ENCODE measurements at places on chromosomes 2 and 18.

GRCh38 chr2:58891828-58892377 lies 650.8 kb upstream of the FANCL start:
- DNase-seq, result no peak

GRCh38 chr2:48415836-48416515 lies 114.0 kb upstream of the STON1 start:
- DNase-seq, result no peak

DNA sequence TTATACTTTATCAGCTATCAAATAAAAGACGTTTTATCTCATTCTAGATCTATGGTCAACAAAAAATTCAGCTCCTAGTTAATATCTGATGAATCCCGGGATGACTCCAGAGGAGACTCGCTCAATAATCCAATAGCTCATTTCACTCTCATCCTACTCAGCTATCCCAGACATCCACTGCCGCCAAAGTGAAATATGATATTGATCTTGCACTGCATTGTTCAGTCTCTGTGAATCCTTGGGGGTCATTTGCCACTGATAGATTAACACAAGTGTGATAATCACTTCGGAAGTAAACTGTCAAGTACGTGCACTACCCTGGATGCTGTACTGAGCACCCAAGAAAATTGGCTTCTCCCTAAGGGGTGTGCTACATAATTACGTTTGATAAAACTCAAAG lies 249.1 kb downstream of the SUCLG1 start:
- DNase-seq, result no peak

GRCh38 chr2:219508444-219508734 lies 5.9 kb upstream of the ASIC4 start:
- DNase-seq, result no peak

DNA sequence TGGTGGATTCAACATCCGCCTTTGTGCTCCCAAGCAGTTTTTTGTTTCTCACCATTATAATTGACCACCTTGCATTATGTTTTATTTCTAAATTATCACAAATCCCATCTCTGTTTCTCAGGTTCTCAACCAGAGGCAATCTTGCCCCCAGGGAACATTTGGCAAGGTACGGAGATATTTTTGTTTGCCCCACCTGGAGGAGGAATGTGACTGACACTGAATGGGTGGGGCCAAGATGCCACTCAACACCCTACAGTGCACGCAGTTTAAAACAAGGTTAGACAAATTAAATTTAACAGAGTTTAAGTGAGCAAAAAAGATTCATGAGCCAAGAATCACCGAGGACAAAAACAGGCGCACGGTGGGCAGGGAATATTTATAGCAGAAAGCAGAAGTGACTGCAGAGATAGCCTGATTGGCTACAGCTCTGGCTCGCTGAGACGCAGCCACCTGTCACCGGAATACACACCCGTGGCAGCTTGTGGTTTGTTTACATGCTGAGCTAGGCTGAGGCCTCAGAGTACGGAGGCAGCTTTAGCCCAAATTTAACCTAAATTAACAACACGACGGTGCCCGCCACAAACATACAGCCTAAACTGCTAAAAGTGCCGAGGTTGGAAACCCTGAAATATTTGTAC lies 150.0 kb upstream of the ALKAL2 start:
- peak; percentile 6 for DNase-seq

GRCh38 chr2:234438305-234438977 lies 58.4 kb downstream of the ARL4C start:
- DNase-seq, result no peak

GRCh38 chr2:208179028-208179609 lies 10.7 kb downstream of the C2orf80 start:
- no peak for DNase-seq

- DNase-seq, result no peak
These were observed 60.8 kb downstream of the CRACDL start for GRCh38 chr2:98875081-98875728.

DNA sequence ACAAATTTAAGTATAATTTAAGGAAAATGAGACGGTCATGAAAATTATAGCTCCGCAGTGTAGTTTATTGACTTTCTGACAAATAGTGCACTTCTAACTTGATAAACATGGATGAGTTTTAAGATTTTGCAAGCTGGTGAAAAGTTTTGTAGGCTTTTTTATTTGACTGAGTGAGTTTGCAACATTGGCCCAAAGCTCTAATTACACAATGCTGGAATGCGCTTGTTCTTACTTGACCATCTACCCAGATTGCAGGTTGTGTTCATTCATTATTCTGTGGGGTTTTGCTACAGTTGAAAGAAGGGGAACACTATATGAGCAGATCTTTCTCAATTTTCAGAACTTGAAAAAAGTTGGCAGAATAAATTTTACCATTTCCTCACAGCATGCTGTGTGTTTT lies 13.5 kb downstream of the SPOPL start:
- no peak for DNase-seq

DNA sequence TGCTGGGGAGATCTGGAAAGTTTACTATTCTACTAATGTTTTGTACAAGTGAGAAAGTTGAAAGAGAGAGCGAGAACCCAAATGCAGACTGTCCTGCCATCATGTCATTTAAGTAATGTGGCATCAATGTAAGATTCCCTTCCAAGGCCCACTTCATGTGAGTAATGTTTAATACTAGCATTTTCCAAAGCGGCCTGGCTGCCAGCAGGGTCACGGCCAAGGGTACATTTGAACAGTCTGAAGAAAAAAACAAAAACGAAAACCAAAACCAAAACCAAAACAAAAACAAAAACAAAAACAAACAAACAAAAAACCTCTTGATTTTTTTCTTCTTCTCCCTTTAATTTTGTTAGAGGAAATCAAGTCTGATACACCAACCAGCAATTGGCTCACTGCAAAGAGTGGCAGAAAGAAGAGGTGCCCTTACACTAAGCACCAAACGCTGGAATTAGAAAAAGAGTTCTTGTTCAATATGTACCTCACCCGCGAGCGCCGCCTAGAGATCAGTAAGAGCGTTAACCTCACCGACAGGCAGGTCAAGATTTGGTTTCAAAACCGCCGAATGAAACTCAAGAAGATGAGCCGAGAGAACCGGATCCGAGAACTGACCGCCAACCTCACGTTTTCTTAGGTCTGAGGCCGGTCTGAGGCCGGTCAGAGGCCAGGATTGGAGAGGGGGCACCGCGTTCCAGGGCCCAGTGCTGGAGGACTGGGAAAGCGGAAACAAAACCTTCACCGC lies 2.2 kb downstream of the HOXD10 start:
- DNase-seq, result peak; percentile 17

DNA sequence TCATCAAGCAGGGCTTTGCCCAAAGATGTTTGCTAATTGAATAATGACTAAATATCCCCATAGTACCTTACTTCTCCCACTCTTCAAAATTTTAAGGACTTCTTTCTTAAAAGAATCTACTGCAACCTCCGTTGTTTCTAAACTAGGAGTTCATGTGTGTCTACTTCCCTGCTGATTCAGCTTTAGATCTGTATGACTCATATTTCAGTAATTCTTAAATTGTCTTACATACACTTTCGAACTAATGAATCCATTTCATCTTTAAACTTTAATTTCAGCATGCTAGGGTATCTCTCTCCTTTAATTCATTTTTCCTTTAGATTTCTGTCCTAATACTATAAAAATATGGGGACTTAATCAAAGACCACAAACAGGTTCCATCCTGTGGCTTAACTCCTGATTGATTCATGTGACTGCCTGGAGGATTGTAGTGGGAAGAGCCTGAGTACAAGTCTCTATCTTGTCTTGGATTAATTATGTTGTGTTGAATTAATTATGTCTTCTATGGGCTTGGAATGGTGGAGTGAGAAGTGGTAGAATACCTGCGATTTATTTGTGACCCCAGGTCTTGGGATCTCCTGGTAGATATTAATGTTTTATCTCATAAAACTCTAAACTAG lies 24.9 kb upstream of the COL5A2 start:
- DNase-seq, result no peak

GRCh38 chr2:199581408-199581807 lies 123.7 kb upstream of the SATB2 start:
- DNase-seq, result no peak

- DNase-seq, result no peak
These were observed 158.6 kb upstream of the RBMS1 start for GRCh38 chr2:160652236-160652635.

DNA sequence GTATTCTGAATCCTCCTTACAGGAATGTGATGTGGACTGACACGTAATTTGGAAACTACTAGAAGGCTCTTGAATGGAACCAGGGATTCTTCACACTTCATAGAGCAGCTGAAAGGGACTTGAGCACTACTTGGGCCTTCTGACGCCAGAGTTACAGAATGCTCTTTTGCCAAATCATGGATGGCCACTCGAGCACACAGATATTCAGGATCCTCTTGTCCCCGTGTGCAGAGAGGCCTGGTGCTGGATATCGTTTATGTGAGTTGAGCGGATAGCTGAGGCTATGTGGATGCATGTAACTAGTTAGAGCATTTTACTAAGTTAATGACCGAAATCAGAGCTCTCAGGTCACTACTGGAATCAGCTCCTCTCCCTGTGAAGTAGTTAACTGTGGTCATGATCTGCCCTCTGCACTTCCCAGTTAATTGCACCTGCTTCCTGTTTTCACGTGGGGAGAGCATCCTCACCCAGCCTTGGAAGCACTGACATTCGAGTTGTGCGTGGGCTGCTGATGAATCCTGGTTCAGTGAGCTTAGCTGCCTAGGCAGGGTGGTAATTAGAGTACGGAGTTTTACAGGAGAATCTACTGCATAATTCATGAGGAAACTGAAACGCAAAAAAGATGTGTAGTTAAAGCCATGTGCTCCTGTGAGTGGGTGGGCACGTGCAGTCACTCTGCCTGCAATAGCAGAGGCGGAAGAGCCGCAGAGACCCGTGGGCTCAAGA lies 5.2 kb upstream of the TPO start:
- no peak for DNase-seq

- DNase-seq, result no peak
These were observed 621 bp downstream of the TXNL1 start for GRCh38 chr18:56637711-56638231.

GRCh38 chr18:76558881-76559667 lies 64.0 kb upstream of the ZNF516 start:
- DNase-seq, result peak; percentile 23

DNA sequence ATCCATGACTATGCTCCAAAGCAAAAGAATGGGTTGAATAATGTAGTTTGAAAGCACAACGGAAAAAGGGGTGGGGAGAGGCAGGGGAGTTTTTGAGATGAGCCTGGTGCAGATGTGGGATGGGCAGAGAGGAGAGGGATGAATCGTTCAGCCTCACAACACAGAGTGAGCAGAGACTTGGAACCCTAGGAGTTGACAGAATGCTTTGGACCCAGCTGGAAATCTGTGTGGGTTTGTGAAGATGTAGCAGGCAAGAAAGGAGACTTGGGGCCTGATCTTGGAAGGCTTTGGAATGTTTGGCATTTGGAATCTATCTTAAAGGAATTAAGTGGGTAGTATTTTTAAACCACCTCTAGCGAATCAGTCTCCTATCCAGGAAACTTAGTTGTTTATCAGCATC lies 66.0 kb upstream of the KCTD1 start:
- no peak for DNase-seq

GRCh38 chr2:159684796-159685195 lies 27.5 kb upstream of the MARCHF7 start:
- no peak for DNase-seq

GRCh38 chr2:144607099-144607498 lies 87.2 kb upstream of the ZEB2 start:
- DNase-seq, result no peak

GRCh38 chr2:134246154-134246874 lies 7.6 kb upstream of the MGAT5 start:
- DNase-seq, result no peak

- DNase-seq, result no peak
These were observed 258.5 kb downstream of the RND3 start for GRCh38 chr2:150228936-150229335.

GRCh38 chr18:63107171-63107845 lies 212.3 kb downstream of the BCL2 start:
- no peak for DNase-seq

- no peak for DNase-seq
These were observed 179.8 kb upstream of the EPAS1 start for GRCh38 chr2:46117379-46117778.

DNA sequence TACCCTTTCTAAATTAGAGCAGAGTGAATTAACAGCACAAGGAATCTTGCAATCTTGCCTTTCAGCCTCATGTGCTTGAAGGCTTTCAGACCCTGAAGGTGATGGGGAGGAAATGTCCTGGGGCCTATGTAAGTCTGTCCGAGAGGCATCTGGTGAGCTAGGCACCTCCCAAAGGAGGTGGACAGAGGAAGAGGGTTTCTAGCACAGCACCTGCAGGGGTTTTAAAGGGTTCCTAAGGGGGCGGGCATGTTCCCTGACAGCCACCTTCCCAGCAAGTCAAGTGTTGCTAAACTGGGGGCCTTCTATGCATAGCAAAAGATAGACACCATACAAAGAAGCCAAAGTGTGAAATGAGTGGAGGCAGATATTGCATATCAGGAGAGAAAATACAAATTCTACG lies 88.5 kb downstream of the CDH2 start:
- no peak for DNase-seq

DNA sequence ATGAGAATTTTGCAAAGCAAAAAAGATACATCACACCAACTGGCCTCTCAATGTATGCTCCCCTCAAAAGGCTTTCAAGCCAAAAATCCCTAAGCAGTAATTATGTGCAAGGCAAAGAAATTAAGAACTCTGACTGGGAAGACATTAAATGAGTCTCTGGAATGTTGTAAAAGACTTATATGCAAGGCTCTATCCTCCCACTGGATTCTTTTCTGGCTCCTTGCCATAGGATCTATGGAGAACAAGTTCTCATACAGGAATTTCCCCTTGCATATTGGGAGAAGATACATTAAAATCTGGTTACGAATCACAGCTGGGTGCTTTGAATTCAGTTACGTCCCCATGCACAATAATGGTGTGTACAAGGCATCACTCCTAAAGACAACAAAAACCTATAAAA lies 73.4 kb upstream of the ATL2 start:
- no peak for DNase-seq

GRCh38 chr2:48435909-48436308 lies 94.0 kb upstream of the STON1 start:
- no peak for DNase-seq

- no peak for DNase-seq
These were observed 96.4 kb upstream of the DDX18 start for GRCh38 chr2:117718048-117718447.

DNA sequence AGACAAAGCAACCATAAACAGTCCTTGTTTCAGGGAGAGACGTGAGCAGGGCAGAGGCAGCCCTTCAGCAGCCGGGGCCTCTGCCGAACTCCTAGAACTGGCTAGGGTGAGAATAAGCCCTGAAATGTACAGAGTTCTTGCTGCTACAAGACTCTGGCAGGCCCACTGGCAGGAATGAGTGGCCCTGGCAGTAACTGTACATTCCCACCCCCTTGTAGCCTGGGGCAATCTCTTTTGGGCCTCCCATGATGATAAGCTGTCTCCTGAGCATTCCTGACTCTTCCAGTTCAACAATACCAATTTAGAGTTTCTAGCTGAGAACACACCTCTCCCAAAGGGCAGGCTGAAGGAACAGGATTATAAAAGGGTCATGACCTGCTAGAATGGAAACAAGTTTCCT lies 54.3 kb downstream of the HAUS1 start:
- no peak for DNase-seq

GRCh38 chr2:127431408-127432023 lies 13.3 kb downstream of the PROC start:
- no peak for DNase-seq

All from NCI-H774 (cell line).